ENCODE measurements at places on chromosomes 4 and X. TPM values are rescaled to one million over a fixed set of nuclear protein-coding genes. Genes with fewer than 3 reads are reported as not detected.

Gene OCIAD2
- total RNA-seq: 64.0 TPM

Gene FRAS1
- 33.5 TPM for total RNA-seq

Gene GC
- 1.8 TPM for total RNA-seq

Gene TASL
- total RNA-seq: not detected

Gene RAB41
- not detected for total RNA-seq

Gene AMBN
- total RNA-seq: not detected

Gene UCP1
- not detected for total RNA-seq

DNA sequence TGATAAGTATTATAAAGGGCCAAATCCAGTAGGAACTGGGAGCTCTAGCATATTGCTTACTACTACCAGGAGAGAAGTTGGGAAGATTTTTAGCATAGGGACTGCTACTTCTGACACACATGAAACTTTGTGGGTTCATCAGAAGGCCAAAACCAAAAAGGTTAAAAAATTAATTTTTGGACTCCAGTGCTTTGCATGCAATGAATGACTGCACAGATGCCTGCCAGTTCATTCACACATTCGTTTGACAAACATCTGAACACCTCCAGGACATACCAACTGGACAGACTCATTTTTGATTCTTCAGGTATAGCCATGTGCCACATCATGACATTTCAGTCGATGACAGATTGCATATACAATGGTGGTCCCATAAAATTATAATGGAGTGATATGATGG, 79.8 kb downstream of the MID1IP1 start:
- H3K27ac ChIP-seq: no peak overlapping the region
- no peak overlapping the region for H3K4me3 ChIP-seq
- no peaks in the 10 kb centered on the region for H3K36me3 ChIP-seq
- no peaks in the 10 kb centered on the region for H3K27me3 ChIP-seq
- peaks cover 25% of the 10 kb centered on the region for H3K4me1 ChIP-seq
- no peak for DNase-seq

DNA sequence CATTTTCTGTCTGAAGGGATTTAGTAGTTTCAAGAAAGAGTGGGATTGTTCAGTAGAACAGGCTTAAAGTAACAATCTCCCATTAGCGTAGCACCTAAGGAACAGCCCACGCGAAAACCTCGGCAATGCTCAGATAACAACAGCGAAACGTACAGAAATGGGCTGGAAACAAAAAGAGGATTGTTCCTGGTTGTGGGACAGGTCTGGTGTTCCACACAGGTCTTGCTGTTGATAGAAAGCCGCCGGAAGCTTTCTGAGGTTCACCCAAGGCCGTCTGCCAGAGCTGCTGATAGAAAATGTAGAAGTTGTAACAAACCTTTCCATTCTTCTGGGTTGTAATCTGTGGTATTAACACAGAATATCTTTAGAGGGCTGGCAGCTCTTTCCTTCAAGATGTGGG, 69.4 kb upstream of the CLCN4 start:
- no peaks in the 10 kb centered on the region for H3K4me1 ChIP-seq
- H3K27me3 ChIP-seq: no peaks in the 10 kb centered on the region
- no peaks in the 10 kb centered on the region for H3K36me3 ChIP-seq
- no peak overlapping the region for H3K27ac ChIP-seq
- H3K4me3 ChIP-seq: no peak overlapping the region

GRCh38 chr4:174406383-174406782, 115.9 kb downstream of the HPGD start:
- H3K4me1 ChIP-seq: peaks cover 7% of the 10 kb centered on the region
- DNase-seq: no peak
- H3K27ac ChIP-seq: no peak overlapping the region
- no peaks in the 10 kb centered on the region for H3K36me3 ChIP-seq
- H3K27me3 ChIP-seq: no peaks in the 10 kb centered on the region

- H3K4me1 ChIP-seq: no peaks in the 10 kb centered on the region
- no peak for DNase-seq
- no peak overlapping the region for H3K27ac ChIP-seq
- no peaks in the 10 kb centered on the region for H3K27me3 ChIP-seq
Observed at GRCh38 chrX:26845056-26845455, 618.1 kb downstream of the PPP4R3C start.

GRCh38 chr4:78032446-78032845, 24.7 kb upstream of the FRAS1 start:
- no peak for DNase-seq
- no peak overlapping the region for H3K27ac ChIP-seq
- no peak overlapping the region for H3K4me3 ChIP-seq
- H3K27me3 ChIP-seq: no peaks in the 10 kb centered on the region

GRCh38 chr4:1041147-1041935, 29.9 kb downstream of the FGFRL1 start:
- no peaks in the 10 kb centered on the region for H3K27me3 ChIP-seq
- peaks cover 58% of the 10 kb centered on the region for H3K4me1 ChIP-seq
- peak overlapping the region; percentile 33 for H3K4me3 ChIP-seq
- DNase-seq: no peak
- H3K27ac ChIP-seq: peak overlapping the region; percentile 65
- no peaks in the 10 kb centered on the region for H3K36me3 ChIP-seq

DNA sequence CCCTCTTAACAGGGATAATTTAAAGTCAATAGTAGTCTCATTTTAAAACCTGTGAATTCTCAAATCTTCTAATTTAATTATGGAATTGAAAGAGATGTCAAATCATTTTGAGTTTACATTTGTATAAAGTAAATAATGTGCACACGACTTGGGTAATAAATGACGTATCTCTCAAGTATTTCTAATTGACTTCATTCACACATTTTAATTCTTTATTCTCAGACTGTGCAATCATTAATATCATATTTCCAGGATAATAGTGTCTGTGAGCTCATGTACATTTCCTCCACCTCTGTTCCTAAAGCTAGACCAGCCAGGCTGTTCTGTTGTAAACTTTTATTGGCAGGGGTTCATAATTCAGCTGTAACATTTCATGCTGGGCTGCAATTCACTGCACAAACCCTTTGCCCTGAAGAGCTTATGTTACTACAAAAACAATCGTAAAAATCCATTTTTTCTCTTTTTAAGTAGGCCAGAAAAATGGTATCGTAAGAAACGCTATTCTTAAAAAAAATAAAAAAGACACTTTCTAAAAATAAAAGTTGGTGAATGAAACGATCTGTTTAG, 1103.1 kb upstream of the TENM3 start:
- no peak for DNase-seq
- no peak overlapping the region for H3K4me3 ChIP-seq
- 0 out of 2 replicates have a peak, but pooled peaks cover 3% of the 10 kb centered on the region for H3K27me3 ChIP-seq
- H3K4me1 ChIP-seq: no peaks in the 10 kb centered on the region
- no peaks in the 10 kb centered on the region for H3K36me3 ChIP-seq
- no peak overlapping the region for H3K27ac ChIP-seq

DNA sequence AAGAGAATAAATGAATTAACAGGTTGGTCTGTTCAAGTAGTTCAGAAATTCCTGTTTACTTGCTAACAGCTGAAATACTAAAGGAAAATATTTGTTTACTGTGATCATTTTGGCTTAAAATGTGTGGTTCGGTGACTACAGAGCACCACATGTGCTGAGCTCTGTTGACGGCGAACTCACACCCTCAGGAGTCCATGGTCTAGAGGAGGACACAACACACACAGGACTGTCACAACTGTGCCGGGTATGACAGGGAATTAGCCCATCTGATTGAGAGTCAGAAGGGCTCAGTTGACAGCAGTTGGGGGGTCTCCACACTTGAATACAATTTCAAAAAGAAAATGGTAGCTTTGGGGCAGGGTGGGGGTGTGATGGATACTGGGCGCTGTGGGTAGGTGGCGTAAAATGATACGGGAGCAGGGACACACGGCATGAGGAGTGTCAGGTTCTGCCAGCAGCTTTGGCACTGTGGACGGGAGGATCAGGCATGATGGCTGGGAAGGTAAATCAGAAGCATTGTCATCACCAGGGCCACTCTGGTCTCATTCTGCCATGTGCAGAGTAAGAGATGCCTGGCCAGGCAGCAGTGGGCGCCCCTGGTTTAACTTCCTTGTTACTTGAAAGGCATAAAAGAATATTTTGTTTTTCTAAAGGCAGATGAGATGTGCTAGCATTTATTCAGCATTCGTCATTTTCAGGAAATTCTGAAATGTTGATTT, 33.3 kb downstream of the CLDN22 start:
- DNase-seq: no peak
- no peak overlapping the region for H3K27ac ChIP-seq
- H3K4me3 ChIP-seq: no peak overlapping the region

GRCh38 chr4:122012735-122013134, 60.9 kb upstream of the TRPC3 start:
- no peak overlapping the region for H3K27ac ChIP-seq
- no peaks in the 10 kb centered on the region for H3K36me3 ChIP-seq
- no peaks in the 10 kb centered on the region for H3K4me1 ChIP-seq
- no peak for DNase-seq

GRCh38 chr4:529563-529962, 30.6 kb downstream of the PIGG start:
- no peaks in the 10 kb centered on the region for H3K4me1 ChIP-seq
- H3K4me3 ChIP-seq: no peak overlapping the region
- no peak for DNase-seq
- H3K36me3 ChIP-seq: no peaks in the 10 kb centered on the region
- H3K27ac ChIP-seq: no peak overlapping the region
- no peaks in the 10 kb centered on the region for H3K27me3 ChIP-seq

- no peaks in the 10 kb centered on the region for H3K36me3 ChIP-seq
- H3K4me3 ChIP-seq: no peak overlapping the region
- DNase-seq: no peak
Observed at GRCh38 chrX:110786486-110786885, 9.1 kb downstream of the CHRDL1 start.

DNA sequence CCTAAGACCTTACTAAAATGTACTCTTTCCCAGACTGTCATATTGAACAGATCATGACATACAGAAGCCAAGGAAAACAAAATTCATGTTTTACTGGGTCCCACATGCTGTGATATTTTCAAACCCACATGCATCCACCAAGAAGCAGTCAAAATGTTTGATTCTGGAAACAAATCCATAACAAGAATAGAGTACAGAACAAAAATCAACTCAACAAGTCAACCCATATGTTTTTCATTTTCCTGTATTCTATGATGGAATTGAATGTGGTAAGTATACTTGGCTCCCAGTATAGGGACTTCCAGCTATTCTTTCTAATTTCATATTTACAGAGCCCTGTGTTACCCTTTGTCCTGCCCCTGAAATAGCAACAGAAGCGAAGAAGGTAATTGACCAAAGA, 106.8 kb downstream of the COL25A1 start:
- peaks cover 42% of the 10 kb centered on the region for H3K27me3 ChIP-seq
- H3K4me3 ChIP-seq: no peak overlapping the region
- H3K27ac ChIP-seq: no peak overlapping the region
- no peaks in the 10 kb centered on the region for H3K36me3 ChIP-seq
- DNase-seq: no peak

- H3K4me3 ChIP-seq: no peak overlapping the region
- DNase-seq: no peak
- H3K27ac ChIP-seq: no peak overlapping the region
- no peaks in the 10 kb centered on the region for H3K36me3 ChIP-seq
- H3K27me3 ChIP-seq: no peaks in the 10 kb centered on the region
Observed at GRCh38 chr4:145414841-145415240, 66.8 kb upstream of the SMAD1 start.

DNA sequence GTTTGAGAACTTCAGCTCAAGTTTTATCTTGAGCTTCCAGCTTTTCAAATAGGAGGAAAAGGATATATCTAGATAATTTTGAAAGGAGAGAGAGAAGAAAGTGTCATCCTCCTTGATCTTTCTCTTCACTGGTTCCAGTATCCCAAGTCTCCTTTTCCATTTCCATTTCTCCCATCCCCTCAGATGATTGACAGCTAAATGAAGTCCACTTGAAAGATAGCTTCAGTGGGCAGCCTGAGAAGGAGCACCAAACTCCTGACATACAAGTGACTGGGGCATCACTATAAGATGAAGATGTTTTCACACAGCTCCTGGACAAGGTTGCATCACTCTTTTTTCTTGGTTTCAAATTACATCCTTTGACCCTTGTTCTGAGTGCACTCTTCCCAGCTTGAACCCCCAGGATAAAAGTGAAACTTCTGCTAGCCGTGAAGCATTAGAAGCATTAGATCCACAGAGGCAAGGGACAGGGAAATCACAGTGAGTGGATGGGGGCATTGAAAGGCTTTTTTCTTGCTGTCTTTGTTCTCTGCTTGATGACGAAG, 17.5 kb upstream of the MAGEA10 start:
- H3K36me3 ChIP-seq: no peaks in the 10 kb centered on the region
- no peaks in the 10 kb centered on the region for H3K4me1 ChIP-seq
- no peak overlapping the region for H3K4me3 ChIP-seq
- H3K27ac ChIP-seq: no peak overlapping the region
- H3K27me3 ChIP-seq: no peaks in the 10 kb centered on the region

GRCh38 chr4:74845834-74846233, 51.5 kb upstream of the BTC start:
- no peak for DNase-seq
- no peaks in the 10 kb centered on the region for H3K27me3 ChIP-seq
- no peak overlapping the region for H3K27ac ChIP-seq
- no peaks in the 10 kb centered on the region for H3K36me3 ChIP-seq
- H3K4me1 ChIP-seq: no peaks in the 10 kb centered on the region
- no peak overlapping the region for H3K4me3 ChIP-seq

Data from HCT116 (cell line).